ENCODE measurements at places on chromosomes 1 and 21.

GRCh38 chr1:170010443-170010842, 64.1 kb downstream of the KIFAP3 start:
- DNase-seq: peak; percentile 5

DNA sequence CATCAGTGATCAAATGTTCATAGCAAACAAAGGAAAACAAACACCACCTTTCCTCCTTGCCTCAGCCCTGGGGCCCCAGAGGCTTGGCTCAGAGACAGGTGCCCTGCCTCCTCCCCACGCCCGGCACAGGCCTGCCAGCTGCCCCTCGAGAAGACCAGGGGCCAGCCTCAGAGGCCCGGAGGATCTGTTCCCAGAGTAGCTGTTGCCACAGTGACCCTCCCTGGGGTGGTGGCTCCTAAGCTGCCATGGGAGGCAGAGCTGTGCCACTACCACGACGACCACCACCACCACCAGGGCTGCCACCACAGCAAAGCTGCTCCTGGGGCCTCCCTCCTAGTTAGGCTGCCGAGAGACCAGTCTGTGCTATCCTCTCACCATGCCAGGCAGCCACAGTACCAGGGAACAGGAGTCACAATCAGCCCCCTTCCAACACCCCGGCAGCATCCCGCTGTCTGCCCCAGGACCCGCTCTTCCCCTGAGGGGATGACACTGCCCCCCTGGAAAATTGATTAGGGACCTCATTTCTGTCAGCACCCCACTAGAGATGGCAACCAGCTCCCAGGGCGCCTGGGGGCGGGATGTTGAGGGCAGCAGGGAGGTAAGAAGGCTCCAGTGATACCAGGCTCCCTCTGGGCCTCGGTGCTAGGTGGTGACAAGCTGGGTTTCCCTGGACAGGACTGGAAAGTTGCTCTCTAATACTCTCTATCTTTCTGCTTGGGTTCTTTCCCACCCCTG, 30.5 kb downstream of the KCNC4 start:
- DNase-seq: peak; percentile 58

GRCh38 chr1:86375688-86376087, 20.4 kb downstream of the ODF2L start:
- no peak for DNase-seq

DNA sequence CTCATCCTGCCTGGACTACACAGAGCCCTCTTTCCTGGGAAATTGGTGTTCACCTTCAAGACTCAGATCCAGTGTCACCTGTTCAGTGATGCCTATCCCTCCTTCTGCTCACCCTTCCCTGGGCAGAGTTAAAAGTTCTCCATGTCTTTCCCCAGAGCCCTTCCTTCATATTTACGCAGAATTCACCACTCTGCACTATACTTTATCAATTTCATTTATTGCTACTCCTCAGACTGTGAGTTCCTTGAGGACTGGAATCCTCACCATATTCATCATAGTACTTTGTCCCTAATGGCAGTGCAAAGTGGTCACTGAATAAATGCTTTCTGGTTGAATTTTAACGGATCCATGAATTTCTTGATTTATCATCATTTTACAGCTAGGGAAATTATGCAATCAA, 300.0 kb downstream of the CHRM3 start:
- no peak for DNase-seq

DNA sequence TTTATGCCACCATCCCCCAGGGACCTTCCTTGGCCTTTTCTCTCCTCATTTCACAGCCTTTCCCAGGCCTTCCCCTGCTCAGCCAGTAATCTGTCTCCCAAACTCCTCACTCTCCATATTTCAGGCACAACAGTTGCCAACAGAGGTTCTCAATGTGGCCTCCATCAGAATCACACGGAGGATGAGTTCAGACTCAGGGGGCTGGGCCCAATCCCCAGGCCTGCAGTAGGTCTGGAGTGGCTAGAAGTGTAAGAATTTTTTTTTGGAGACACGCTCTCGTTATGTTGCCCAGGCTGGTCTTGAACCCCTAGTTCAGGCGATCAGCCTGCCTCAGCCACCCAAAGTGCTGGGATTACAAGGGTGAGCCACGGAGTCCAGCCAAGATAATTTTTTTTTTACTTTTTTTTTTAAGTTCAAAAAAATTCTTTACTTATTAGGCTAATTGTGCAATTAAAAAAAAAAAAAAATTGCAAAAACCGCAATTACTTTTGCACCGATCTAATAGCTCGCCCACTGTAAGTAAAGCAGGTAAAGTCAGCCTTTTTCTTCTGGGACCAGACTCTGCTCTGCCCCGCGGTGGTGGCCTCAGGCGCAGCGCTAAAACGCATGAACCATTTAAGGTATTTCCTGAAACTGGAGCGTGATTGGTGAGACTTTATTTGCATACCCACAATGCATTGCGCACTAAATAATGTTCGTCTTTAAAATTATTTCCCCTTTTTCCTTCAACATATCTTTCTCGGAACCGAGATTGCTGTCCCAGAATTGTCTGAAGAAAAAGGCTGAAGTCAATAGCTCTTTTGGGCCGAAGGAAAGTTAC, 18.7 kb downstream of the KIAA2013 start:
- peak; percentile 99 for DNase-seq

DNA sequence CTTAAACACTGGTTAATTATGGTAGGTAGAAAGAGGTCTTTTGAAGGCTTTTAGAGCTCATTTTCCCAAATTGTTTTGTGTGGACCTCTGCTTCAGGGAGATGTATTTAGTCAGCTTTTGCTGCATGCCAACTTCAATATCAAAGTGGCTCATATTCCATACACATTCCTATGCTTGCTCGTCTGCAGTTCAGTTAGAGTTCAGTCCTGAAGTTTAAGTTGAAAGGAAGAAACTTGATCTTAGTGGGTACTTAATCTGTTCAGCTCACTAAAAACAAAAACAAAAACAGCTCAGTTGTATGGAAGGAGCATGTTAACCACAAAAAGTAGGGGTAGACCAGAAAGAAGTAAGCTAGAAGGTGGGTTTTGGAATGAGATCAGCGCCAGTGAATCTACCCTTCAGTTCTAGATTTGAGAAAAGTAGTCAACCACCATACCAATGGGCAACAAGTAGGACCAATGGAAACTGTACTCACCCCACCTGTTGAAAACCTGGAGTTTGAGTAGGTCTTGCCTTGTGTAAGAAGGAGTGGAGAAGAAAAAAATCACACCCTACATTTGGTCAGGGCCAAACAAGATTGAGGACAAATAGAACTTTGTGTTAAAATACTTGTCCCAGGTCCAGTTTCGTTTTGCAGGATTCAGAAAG, 58.0 kb downstream of the LEPR start:
- no peak for DNase-seq

GRCh38 chr1:205257735-205258134, 30.0 kb downstream of the TMCC2 start:
- DNase-seq: no peak

DNA sequence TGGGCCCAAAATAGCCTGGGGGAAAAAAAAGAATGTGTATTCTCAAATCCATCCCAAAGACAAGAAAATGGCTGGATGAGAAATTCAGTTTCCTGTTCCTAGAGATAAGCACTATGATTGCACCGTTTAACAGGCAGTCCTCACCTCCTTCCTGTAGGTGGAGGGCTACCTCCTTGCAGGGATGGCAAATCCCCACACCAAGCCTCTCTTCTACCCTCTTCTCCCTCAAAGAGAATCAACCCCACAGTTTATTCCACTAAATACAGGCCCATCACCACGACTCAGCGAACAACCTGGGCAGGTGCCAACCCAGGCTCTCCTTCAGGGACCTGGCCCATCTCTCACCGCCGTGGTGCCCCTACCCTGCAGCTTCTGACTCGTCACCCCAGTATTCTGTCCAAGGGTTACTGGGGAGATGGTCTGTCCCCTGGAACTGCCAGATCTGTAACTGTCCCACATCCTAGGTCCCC, 3.4 kb upstream of the CHD5 start:
- DNase-seq: peak; percentile 59

GRCh38 chr1:236103059-236103458, 38.2 kb upstream of the NID1 start:
- no peak for DNase-seq

GRCh38 chr1:7374563-7375160, 396.4 kb upstream of the VAMP3 start:
- no peak for DNase-seq

DNA sequence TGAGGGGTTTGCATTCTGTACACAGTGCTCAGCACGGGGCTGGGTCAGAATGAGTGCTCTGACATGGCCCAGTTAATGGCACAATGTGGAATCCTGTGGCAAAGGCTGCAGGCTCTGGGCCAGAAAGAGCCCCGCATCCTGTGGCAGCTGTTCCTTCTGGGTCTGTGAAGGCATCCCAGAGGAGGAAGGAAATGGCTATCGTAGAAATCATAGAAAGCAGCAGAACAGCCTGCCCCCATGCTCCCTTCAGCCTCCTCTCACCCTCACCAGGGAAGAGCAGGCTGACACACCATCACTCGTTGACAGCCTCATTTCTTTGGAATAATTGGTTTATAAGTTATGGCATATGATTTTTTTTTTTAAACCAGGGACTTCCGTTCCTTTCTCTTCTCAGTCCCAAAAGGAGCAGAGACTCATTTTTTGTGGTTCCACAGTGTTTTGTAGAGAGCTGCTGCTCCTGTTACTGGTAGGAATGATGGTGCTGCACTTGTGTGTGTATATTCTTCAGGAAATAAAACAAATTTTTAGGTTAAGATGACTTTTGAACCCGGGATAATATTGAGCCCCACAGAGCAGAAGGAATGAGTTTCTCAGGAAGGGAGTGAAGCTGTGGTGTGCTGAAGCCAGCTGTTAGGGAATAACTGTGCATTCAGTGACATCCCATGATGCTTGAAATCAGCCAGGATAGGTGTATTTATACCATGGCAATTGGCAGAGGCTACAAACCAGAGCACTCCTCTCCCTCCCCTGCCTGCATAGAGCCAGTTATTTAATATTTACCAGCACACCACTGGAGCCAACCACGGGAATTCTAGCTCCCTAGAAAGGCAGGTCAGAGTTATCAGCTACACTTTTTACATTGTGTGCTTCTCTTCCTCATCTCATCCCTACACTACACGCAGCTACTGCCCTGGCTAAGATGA, 32.0 kb downstream of the PLXNA2 start:
- no peak for DNase-seq

GRCh38 chr1:19476450-19477190, 8.7 kb downstream of the CAPZB start:
- DNase-seq: no peak

GRCh38 chr21:34243562-34243961, 120.2 kb upstream of the KCNE2 start:
- DNase-seq: no peak
